NCI-H748 treated with DMSO at 0.1 percent for 48 hours (cell line): ENCODE measurements at places on chromosomes 1 and 21.

GRCh38 chr1:170498876-170499275 lies 33.1 kb upstream of the GORAB start:
- no peak for DNase-seq

GRCh38 chr1:109790735-109791494 lies 27.2 kb upstream of the EPS8L3 start:
- no peak for DNase-seq

DNA sequence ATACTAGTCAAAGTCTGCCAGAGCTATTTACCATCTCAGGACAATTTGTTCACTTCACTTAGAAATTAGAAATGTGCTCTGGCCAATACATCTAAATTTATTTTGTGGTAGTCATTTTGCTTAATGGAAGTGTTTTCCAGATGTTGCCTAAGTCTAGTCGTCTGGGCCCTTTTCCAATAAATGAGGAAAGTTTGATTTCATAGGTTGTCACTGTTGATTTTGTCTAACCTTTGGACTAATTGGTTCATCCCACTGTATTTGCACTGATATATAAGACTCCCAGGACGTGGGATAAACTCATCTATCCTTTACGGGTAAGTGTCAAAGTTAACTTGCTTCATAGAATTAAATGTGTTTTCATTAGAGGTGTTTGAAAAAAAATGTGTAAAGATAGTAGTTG lies 79.1 kb downstream of the TPR start:
- DNase-seq: no peak

GRCh38 chr1:24981631-24982005 lies 51.5 kb upstream of the RUNX3 start:
- no peak for DNase-seq

- no peak for DNase-seq
These were observed 114.4 kb upstream of the COL6A1 start for GRCh38 chr21:45867041-45867666.

- no peak for DNase-seq
These were observed 29.4 kb downstream of the FOXJ3 start for GRCh38 chr1:42305639-42306038.

- DNase-seq: no peak
These were observed 170.8 kb downstream of the EDEM3 start for GRCh38 chr1:184583849-184584248.

- DNase-seq: no peak
These were observed 31.8 kb upstream of the KCND3 start for GRCh38 chr1:112021263-112021662.

GRCh38 chr1:189312499-189312898 lies 1165.2 kb downstream of the BRINP3 start:
- no peak for DNase-seq

DNA sequence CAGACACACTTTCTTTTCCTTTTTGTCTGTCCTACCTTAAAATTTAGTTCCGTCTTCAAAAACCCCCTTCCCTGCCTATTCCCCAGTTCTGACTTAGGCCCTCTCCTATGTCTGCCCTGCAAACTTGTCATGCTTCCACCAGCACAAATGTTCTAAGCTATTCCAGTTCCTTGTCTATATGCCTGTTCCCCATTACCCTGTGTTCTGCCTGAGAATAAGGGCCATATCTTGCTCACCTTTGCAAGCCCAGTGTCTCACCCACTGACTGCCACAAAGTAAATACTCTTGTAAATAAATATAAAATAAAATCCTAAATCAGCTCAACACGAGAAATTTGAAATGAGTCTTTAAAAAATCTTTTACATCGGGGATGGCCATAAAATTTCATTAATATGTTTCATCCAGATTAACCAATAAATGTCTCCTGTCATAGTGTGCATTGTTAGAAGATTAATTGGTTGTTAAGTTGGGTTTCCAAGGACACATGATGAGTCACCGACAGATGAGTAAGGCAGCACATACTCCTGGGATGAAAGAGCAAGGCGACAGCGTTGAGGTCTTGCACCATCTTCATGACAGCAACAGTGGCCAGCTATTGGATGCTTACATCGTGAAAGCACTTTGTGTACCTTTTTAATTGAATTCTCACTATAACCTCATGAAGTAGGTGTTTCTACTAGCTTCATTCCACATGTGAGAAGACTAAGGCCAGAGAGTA lies 92.6 kb upstream of the NGF start:
- peak; percentile 26 for DNase-seq
